Upper lobe of left lung (tissue), 6 donors: ENCODE measurements at places on chromosomes 6 and 20.

DNA sequence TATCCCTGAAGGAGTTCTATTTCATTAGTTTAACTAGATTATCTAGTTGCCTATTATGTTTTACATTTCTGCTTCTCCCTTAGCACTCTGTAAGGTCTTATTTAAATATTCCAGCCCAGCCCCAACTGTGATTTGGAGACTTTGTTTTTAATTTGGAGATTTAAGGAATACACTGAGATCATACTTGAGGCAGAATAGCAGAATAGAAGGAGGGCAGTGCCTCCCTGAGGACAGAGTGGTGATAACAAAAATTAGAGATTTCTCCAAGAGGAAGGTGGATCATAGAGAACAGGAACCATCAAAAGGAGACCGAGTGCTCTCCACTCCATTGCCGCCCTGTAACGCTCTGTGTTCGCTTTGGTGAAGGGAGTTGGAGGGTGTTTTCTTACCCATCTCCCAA, 14.8 kb upstream of the CD164 start:
- no peak for DNase-seq

- no peak for DNase-seq
These were observed 31.4 kb downstream of the SLC22A2 start for GRCh38 chr6:160227038-160227768.

GRCh38 chr20:17662333-17663039, 19.6 kb downstream of the RRBP1 start:
- DNase-seq, result no peak

DNA sequence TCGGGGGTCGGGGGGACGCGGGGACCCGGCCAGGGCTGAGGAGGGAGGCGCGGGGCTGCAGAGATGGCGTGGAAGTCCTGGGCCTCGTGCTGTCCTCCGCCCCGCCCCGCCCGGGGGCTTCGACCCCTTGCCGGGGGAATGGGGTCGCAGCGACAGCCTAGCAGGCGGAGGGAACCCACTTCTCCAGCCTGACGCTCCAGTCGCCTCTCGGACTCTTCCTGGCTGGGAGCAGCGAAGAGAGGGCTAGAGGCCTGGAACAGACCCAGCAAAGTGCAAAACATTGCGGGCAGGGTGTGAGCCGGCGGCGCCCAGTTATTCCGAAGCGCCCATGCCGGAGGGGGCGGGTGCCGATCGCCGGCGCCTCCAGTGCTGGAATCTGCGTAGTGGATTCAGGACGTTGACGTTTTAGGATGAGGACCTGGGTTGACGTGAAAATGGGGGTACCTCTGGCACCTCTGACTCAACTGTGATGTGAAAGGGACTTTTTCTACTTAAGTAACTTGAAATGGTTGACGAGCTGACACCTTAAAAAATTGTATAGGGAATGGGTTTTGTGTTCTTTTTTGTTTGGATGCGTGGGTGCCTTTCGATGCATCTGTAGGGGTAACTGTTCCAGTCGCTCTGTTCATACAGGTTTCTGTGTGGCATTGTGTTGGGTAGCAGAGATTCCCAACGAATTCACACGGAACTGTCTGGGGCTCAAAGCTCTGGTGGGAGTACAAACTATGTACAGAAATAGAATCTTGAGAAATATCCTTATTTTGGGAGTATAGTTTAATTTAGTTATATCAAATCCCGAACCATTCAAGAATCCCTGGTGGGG, 1.4 kb downstream of the SLC35F1 start:
- DNase-seq, result peak; percentile 77

DNA sequence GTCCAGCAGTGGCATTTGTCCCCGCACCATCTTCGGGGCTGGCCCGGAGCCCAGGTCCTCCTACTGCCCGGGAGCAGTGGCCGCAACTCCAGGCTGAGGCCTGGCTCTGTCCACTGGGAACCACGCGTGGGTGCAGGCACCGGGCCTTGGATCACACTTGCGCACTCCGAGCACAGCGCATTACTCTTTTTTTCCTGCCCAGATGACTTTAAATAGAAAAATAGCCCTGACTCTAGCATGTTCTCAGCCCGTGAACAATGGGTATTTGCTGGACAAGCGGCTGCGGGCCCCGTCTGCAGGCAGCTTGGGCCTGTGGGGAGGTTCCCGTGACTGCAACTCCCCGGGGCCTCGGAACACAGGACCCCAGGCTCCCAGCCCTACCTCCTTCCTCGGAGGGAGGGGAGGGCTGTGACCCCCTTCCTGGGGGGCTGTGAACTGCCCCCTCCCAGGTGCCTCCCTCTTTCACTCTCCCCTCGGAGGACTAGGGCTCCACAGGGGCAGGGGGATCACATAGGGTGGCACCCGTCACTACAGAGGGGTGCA, 162.2 kb downstream of the TBXT start:
- DNase-seq, result no peak

DNA sequence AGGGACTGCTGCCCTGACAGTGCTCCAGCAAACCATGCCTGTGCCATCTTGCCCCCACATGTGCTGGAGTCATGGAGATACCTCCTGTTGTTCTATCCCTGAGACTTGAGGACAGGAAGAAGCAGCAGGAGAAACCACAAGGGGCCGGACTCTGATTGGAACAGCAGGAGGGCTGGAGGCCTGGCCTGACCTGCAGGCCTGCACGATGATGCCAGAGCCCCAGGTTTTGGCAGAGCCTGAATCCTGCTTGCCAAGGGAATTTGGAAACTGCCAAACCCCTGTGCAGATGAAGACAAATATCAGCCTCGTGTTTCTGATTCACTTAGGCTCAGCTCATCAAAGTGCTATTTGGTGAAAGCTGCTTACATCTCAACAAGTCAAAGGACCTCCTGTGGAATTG, 177.6 kb downstream of the MAFB start:
- DNase-seq, result peak; percentile 37

GRCh38 chr20:58150772-58151171, 77.7 kb downstream of the ANKRD60 start:
- DNase-seq, result peak; percentile 63

DNA sequence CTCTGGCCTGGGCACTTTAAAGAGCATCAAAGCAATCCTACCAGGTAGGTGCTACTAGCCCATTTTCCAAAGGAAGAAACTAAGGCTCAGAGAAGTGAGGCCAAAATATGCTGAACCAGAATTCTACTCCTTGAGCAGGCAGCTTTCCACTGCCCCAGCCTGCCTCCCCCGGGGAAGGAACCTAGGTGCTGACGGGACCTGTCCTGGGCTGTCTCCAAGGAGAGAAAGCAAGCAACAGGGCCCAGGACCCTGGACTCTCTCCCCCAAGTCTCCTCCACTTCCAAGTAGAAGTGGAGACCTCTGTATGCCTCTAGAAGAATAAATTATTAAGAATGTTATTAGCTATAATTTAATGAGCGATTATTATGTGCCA, 159.5 kb downstream of the MRPL14 start:
- DNase-seq, result no peak

- no peak for DNase-seq
These were observed 129.8 kb downstream of the CD164 start for GRCh38 chr6:109252261-109253041.

- no peak for DNase-seq
These were observed 32.4 kb downstream of the MDGA1 start for GRCh38 chr6:37665304-37665703.

DNA sequence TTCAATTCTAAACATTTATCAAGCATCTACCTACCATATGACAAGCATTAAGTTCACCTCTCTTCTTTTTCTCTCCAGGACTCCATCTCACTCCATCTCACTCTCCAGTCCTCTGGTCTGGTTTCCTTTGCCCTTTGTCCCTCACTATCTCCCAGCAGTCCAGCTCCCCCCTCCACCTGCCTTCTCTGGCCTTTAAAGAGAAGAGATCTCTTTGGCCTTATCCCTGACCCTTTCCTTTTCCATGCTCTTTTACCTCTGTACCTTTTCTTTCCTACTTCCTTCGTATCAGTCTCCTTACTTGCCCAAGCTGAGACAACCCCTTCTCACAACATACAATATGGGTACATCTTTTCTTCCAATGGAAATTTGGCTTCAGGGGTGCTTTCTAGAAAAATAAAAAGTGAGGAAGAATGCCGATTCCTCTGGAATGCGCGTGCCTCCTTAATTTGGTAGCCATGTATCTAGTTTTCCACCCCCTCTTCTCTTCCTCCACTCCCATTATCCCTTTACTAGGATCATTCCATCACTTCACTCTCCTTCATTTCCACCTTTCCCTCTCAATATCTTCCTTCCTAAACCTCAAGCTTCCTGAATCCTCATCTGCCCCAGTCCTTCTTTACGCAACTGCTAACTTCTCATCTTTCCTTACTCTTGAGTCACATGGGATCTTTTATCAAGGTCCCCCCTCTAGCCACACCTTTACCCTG, 745 bp upstream of the AGPAT1 start:
- no peak for DNase-seq

DNA sequence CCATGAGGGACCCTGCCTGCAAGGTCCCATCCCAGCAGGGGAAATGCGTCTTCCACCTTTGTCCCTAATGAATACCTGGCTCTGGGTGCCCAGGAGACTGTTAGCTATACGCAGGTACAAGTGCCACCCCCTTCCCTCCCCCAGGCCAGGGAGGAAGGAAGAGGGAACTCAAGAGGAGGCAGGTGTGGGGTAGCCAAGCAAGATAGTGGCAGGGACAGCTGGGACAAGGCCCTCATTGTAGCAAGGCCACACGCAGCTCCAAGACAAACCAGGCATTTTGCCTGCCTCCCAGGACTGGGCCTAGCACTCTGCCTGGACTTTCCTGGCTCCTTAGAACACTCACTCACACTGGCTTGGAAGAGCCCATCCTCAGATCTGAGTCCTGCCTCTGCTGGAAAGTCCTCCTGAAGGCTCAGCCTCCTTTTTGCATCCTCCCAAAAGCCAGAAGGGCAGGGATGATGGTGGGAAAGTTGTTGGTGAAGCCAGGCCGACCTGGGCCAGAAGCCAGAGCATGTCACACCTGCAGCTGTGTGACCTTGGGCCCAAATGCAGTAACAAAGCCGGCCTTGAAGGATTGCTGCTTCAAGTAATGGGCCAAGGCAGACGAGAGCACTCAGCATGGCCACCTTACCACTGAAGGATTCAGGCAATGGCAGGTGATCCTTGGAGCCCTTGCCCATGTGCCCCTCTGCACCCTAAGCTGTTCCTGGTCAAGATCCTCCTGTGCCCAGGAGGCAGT, 27.7 kb downstream of the SNPH start:
- no peak for DNase-seq

GRCh38 chr6:124490122-124490521, 472.1 kb upstream of the RNF217 start:
- no peak for DNase-seq

GRCh38 chr6:116087437-116088027, 13.1 kb upstream of the NT5DC1 start:
- no peak for DNase-seq

- DNase-seq, result no peak
These were observed 35.8 kb downstream of the USP49 start for GRCh38 chr6:41859356-41859755.

DNA sequence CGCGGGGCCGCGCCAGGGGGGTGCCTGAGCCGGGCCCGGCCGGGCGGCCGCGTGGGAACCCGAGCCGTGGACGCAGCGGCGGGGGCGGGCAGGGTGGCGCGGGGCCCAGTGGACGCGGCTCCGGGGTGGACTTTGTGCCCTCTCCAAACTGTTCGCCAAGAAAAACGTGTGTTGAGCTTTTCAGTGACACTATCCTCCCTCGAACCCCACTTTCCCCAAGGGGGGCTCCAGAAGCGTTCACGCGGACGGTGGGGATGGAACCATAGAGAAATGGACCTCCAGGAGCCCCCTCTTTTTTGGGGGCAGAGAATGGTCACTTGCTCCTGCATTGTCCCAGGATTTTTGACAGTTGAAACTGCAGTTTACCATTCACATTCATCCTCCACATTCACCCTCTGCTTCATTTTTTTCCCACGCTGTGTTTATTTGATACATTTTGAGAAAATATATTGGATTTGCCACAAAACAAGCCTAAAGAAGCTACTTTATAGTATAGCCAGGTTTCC, 2.9 kb upstream of the HIVEP1 start:
- no peak for DNase-seq
